GM18507 (cell line): ENCODE measurements at places on chromosomes 7 and 10.

- no peak for DNase-seq
Observed at GRCh38 chr7:55110993-55111361, 92.2 kb downstream of the EGFR start.

DNA sequence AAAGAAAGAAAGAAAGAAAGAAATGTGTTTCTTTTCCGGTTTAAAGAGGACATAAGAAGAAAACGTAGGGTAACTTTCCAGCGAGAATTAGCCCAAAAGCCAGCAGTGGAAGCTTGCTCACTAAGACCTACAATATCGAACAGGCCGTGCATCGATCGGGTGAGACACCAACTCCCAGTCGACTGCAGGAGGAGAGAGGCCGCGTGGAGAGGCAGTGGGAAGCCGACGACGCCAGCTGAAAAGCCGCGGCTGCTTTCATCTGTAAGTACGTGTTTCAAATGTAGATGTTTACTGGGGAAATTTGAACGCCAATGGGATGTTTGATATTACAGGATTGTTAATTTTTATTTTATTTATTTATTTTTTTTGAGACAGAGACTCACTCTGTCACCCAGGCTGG is 28.6 kb upstream of the GIMAP8 start:
- DNase-seq: no peak

DNA sequence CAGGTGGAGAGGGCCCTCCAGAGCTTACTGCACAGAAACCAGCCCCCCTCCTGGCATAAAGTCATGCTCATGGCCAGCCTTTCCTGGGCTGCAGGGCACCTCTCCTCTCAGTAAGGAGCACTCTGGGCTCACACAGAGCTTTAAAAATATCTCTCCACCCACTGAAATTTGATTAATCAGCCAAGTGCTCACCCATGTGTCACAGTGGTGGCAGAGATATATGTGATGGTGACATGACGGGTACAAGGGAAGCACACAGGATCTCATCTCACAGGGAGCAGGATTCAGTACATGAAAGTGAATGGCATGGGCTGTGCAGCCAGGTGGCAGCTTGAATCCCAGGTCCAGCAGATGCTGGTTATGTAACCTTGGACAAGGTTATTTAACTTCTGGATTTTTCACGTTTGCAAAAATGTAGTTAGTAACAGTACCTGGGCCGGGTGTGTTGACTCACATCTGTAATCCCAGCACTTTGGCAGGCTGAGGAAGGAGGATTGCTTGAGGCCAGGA is 144.8 kb downstream of the CALN1 start:
- no peak for DNase-seq

- DNase-seq: peak; percentile 12
Observed at GRCh38 chr10:85741626-85742300, 624.8 kb downstream of the GRID1 start.

GRCh38 chr10:497289-497688 is 192.2 kb downstream of the DIP2C start:
- no peak for DNase-seq

DNA sequence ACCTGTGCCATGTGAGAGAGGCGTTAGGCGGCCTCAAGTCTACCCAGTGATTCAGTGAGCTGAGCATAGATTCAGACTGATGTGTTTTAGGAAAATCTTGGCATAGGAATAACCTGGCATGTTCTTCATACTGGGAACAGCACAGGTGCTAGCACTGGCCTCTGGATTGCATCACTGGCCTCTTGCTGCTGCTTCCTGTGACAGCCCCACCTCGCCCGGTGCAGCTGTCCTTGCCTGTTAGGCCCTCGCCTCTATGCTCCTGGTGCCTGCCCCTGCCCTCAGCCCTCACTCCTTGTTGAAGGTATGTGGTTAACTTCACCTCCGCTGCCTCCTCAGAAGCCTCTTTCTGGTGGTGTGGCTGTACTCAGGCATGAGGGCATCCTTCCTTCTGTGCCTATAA is 46.2 kb downstream of the BLNK start:
- no peak for DNase-seq

GRCh38 chr7:102988631-102989560 is 76.1 kb downstream of the LRRC17 start:
- no peak for DNase-seq
